CD4-positive, alpha-beta T cell treated with Interleukin-17A for 4 hours (primary cell): ENCODE measurements at places on chromosomes 1 and 21.

DNA sequence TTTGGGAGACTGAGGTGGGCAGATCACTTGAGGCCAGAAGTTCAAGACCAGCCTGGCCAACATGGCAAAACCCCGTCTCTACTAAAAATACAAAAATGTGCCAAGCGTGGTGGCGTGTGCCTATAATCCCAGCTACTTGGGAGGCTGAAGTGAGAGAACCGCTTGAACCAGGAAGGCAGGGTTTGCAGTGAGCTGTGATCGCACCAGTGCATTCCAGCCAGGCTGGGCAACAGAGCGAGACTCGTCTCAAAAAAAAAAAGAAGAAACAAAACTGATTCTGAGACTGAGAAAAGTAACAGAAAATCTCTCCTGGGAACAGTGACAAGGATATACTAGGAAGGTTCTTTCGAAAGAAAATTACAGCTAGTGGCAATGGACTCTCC lies 20.9 kb downstream of the USP48 start:
- DNase-seq: no peak

GRCh38 chr1:90719330-90720144 lies 2.4 kb upstream of the BARHL2 start:
- DNase-seq: no peak

GRCh38 chr21:15108801-15109200 lies 44.0 kb upstream of the NRIP1 start:
- DNase-seq: no peak

DNA sequence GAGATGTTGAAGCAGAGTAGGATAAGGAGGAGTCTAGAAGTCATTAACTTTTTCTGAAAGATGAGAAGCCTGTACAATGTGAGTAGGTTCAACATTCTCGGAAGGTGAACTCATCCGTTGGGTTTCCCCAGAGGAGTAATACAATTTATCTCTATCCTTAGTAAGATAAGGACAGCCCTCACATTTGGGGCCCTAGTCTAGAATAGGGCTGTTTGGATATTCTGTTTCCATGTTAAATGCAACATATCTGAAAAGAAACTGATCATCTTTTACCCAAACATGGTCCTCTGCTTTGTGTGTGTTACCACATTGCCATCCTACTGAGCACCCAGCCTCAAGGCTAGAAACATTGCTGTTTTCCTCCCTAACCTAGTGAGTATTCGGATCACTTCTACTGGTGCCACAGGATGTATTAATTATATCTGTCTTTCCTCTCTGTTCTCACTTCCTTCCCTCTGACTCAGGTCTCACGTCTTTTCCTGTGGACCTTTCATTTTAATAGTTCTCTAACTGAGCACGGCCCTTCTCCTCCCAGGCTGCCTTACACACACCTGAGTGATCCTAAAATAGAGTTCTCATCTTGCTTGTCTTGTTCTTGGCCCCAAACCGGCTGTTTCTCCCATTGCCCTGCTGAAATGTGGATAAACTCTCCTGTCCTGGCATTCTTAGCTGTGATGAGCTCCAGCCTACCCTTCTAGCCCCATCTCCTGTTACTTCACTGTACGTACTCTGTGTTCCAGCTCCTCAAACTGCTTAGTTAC lies 91.7 kb downstream of the CDC14A start:
- DNase-seq: peak; percentile 46

GRCh38 chr1:38746941-38747600 lies 112.5 kb downstream of the RRAGC start:
- DNase-seq: no peak

DNA sequence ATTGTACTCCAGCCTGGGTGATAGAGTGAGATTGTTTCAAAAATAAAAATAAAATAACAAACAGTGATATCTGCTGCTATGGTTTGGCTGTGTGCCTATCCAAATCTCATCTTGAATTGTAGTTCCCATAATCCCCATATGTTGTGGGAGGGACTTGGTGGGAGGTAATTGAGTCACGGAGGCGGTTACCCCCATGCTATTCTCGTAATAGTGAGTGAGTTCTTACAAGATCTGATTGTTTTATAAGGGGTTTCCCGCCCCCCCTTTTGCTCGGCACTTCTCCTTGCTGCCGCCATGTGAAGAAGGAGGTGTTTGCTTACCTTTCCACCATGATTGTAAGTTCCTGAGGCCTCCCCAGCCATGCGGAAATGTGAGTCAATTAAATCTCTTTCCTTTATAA lies 47.8 kb downstream of the ACTL8 start:
- DNase-seq: no peak

GRCh38 chr1:153916297-153916696 lies 6.5 kb downstream of the GATAD2B start:
- DNase-seq: no peak

GRCh38 chr1:94549706-94550105 lies 8.1 kb upstream of the F3 start:
- no peak for DNase-seq

DNA sequence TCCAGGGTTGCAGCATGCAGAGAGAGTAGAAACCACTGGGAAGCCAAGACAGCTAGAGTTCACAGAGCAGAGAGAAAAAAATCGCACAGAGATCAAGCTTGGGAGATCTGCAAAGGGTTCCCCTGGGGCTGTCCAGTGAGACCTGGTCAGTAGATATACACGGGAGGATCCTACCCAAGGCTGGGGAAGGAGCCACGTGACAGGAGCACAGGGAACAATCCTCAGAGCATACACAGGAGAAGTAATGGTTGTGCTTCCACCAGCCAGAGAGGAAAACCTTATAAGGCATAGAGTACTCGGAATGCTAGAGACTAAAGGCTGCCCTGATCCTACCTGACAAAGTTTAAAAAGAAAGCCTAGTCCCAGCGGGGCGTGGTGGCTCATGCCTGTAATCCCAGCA lies 53.9 kb downstream of the GABPA start:
- no peak for DNase-seq

GRCh38 chr21:38037416-38037815 lies 121.2 kb upstream of the KCNJ6 start:
- DNase-seq: no peak

GRCh38 chr1:47781171-47781959 lies 215.8 kb downstream of the TRABD2B start:
- DNase-seq: no peak

DNA sequence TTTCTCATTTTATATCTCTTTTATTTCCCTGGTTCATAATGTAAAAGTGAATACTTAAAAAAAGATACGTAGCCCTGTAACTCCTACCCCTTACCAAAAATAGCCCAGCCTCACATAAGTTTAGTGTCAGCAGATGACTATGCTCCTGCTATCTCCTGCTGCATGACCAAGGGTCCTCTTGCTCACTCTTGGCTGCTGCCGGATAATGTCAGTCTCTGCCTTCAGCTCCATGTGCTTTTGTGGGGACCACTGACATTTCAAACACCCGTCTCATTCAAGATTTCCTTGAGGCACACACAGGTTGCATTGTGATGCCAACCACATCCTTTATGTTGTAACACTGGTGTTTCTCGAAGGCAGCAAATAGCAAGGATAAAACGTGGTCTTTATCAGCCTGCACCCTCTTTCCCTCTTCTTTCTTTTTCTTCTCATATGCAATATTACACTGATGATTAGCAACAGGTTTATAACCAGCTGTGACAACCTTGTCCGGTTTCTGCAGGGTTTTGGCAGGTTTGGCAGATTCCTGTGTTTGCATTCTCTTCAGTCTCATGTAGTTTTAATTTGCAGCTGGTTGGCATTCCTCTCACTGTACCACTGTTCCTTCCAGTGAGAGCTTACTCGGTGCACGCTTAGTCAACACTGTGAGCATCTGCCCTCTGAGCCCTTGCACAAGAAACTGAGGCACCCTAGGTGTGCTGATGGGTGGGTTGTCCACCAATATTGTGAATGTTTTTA lies 62.2 kb downstream of the ZNF684 start:
- DNase-seq: no peak

DNA sequence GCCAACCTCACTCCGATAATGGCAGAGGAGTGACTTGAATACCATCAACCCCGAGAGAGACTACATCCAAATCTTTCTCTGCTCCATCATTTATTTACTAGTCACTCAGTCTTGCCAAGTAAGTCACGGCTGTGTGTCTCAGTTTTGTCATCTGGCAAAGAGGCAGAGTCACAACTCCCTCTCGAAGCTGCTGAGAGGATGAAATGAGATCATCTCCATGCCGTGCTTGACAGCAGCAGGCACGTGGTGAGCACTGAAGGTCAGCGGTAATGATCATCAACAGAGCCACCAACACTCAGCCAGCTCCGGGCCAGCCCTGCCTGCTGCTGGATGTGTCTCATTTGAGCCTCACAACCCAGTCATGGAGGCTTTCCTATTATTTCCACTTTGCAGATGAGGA lies 19.9 kb downstream of the ALDH4A1 start:
- DNase-seq: no peak

DNA sequence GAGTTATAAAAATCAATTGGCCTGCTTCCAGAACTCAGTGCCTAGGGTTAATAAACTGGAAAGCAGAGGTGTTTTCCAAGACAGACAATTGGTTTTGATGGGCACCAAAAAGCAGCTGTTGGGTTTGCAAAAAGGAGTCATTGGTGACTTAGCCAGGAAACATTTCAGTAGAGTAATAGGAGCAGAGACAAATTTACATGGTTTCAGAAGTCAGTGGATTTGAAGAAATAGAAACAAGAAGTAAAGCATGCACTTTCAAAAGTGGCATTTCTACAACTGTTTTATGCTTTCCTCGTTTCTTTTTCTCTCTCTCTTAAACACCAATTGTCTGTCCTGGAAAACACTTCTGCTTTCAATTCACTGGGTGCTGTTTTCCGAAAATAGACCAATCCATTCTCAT lies 87.8 kb downstream of the GLUL start:
- DNase-seq: no peak

GRCh38 chr1:165228676-165229075 lies 127.8 kb downstream of the LMX1A start:
- DNase-seq: no peak

- DNase-seq: no peak
These were observed 26.3 kb downstream of the FTCD start for GRCh38 chr21:46128933-46129571.

DNA sequence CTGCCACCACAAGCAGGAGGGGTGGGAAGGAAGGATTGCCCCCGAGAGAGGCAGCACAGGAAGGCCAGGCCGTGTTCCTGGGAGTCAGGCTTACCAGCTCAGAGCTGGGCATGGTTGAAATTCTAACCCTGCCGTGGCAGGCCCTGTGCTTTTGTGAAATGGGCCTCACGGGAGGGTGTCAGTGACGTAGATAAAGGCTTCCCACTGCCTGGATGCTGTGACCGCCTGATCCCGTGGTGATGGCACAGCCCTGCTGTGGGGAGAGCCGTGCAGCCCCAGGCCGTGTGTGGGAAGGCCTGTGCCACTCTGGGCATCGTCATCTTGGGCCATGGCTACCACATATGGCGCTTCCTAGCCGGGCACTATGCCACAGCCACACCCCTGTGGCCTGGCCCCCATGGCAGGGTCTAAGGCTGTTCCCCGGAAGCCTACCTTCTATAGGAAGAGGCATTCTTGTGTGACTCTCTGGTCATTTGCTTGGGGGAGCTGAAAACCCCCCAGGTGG lies 161.3 kb downstream of the PCBP3 start:
- no peak for DNase-seq

GRCh38 chr1:205769641-205770365 lies 5.5 kb downstream of the RAB29 start:
- DNase-seq: no peak

DNA sequence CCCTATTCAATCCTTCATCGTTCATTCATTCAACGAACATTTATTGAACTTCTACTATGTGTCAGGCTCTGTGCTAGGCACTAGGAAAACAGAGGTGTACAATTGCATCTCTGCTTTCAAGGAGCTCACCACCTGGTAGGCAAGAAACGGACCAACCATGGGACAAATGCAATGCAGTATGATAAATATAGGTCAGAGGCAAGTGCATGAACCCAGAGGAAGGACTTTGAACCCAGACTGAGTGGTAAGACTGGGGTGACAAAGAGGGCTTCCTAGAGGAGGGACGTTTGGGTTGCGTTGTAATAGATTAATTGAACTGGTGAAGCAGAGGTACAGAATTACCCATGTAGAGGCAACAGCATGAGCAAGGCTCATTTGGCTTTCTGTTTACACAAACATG lies 16.4 kb downstream of the CD2 start:
- no peak for DNase-seq

- no peak for DNase-seq
These were observed 126.5 kb downstream of the CAPN8 start for GRCh38 chr1:223538981-223539380.

- DNase-seq: peak; percentile 25
These were observed 60.3 kb downstream of the GALNT2 start for GRCh38 chr1:230127105-230128054.

DNA sequence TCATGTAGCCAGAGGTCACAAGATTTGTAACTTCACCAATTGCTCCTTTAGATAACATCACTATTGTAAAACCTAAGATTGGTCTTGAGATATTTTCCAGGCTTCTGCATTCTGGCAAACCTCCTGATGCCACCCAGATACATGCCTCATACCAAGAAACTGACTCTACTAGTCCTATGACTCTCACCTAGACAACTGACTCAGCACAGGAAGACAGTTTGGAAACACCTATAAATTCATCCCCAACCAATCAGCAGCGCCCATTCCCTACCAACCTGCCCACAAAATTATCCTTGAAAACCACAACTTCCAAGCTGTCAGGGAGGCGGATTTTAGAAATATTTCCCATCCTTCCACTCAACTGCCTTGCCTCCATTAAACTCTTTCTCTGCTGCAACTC lies 2.6 kb downstream of the NME7 start:
- no peak for DNase-seq

- DNase-seq: no peak
These were observed 667.3 kb downstream of the PTPRU start for GRCh38 chr1:29903548-29904166.

- no peak for DNase-seq
These were observed 3.3 kb upstream of the ELAVL4 start for GRCh38 chr1:50105433-50105832.

DNA sequence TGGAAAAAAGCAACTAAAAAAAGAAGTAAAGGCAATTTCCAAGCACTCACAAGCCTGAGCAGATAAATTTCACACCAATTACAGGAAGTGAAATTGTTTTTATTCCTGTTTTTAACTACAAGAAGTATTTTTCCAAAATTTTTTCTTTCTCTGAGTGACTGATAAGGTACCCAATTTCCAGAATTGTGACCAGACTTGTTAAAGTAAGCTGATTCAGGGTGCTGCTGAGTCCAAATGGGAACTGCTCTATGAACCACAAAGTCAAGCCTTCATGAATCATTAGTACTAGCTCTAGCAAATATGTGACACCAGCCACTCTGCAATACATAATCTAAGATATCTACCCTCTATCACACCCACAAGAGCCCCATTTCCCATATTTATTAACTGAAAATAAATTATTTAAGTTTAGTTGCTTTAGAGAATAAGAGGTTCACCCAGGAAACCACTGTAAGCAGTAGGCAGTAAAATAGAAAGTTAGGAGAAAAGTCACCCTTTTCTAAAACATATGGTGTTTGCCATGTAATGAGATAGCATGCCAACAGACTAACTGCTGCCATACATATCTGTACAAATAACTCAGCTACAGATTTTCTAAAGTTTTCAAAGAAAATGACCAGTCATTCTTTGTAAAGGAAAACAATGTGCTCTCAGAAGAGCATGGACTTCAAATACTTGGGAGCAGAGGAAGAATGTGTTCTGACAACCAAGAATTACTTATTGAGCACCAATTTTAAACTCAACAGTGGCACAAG lies 43.1 kb upstream of the TNFSF18 start:
- DNase-seq: no peak
